Articular chondrocyte of knee joint (primary cell): ENCODE measurements at places on chromosomes 1 and 21. TPM values are rescaled to one million over a fixed set of nuclear protein-coding genes. Genes with fewer than 3 reads are reported as not detected.

The CACHD1 gene
- total RNA-seq: 17.1 and 20.1 TPM in 2 replicates

The LENEP gene
- not detected in 2 replicates for total RNA-seq

The CCDC181 gene
- total RNA-seq: 0.43 and 0.78 TPM in 2 replicates

The PDC gene
- total RNA-seq: not detected in 2 replicates

The NPR1 gene
- total RNA-seq: under 0.01 and 0.13 TPM in 2 replicates

The SV2A gene
- 9.9 and 17.2 TPM in 2 replicates for total RNA-seq

The PCSK9 gene
- 0.26 and 0.86 TPM in 2 replicates for total RNA-seq

The RAB25 gene
- total RNA-seq: 0.13 TPM in 1 of 2 replicates, not detected in the other

The C1orf56 gene
- total RNA-seq: 3.0 and 3.7 TPM in 2 replicates

The NEK2 gene
- total RNA-seq: 9.7 and 15.0 TPM in 2 replicates

The FAM78B gene
- total RNA-seq: 0.26 and 0.32 TPM in 2 replicates

The SLC5A9 gene
- not detected in 2 replicates for total RNA-seq

The SPRR2A gene
- not detected in 2 replicates for total RNA-seq

The APCS gene
- total RNA-seq: not detected in 2 replicates

The UTS2 gene
- 0.11 TPM in 1 of 2 replicates, not detected in the other for total RNA-seq

The OR2T11 gene
- total RNA-seq: not detected in 2 replicates

The FCRL4 gene
- total RNA-seq: not detected in 2 replicates

The CDKN2C gene
- total RNA-seq: 60.6 and 73.9 TPM in 2 replicates

The AHDC1 gene
- total RNA-seq: 14.0 and 14.3 TPM in 2 replicates

The BRDT gene
- not detected in 2 replicates for total RNA-seq

The BRINP3 gene
- not detected in 2 replicates for total RNA-seq

The PTGFR gene
- 82.3 and 101 TPM in 2 replicates for total RNA-seq

The IGSF5 gene
- total RNA-seq: 0.26 and 0.32 TPM in 2 replicates

The CYP4Z1 gene
- total RNA-seq: under 0.01 TPM in 1 of 2 replicates, not detected in the other

The BGLAP gene
- total RNA-seq: 0.32 TPM in 1 of 2 replicates, not detected in the other

The FCRL3 gene
- not detected in 2 replicates for total RNA-seq

The PLXNA2 gene
- total RNA-seq: 10.6 and 14.4 TPM in 2 replicates

The EPHA8 gene
- not detected in 2 replicates for total RNA-seq

The FAM163A gene
- total RNA-seq: not detected in 2 replicates

The NBPF20 gene
- total RNA-seq: 2.5 TPM in 2 replicates
